NAMALWA (cell line): ENCODE measurements at places on chromosomes 5 and 9.

DNA sequence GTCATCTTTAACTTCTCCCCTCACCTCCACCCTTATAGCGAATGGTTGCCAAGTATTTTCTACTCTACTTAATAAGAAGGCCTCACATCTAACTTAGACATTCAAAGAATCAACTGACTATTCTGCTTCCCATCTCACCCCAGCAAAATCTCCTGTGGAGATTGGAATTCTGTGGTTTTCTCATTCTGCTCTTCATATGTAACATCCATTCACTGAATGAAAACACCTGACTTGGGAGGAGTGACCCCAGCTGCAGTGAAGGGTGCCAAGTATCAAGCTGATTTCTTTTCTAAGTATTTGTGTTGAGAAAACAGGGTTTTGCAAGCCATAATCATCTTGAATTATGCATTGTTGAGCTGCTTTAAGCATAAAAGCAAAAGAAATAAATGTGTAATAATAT lies 42.5 kb upstream of the TAF1L start:
- DNase-seq = no peak

DNA sequence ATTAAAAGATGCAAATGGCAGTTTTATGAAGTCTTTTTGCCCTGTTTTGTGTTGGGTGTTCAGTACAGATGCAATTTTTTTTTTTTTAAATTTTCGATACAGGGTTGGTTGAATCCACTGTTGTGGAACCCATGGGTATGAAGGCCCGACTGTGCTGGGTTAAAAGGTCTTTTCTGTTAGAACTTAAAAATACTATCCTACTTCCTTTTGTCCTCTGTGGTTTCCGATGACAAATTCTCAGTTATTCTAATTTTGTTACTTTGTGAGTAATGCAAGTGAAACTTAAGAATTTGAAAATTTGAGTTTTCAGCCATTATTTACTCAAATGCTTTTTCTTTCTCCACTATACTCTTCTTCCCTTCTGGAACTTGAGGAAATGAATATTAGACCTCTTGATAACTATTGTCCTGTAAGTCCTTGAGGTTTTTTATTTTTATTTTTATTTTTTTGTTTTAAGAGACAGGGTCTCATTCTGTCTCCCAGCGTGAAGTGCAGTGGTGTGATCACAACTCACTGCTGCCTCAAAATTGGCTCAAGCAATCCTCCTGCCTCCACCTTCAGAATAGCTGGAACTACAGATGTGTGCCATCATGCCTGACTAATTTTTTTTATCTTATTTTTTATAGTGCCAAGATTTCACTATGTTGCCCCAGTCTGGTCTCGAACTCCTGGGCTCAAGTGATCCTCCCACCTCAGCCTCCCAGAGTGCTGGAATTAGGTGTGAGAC lies 67.5 kb downstream of the ZCCHC7 start:
- DNase-seq = peak; percentile 67

- peak; percentile 6 for DNase-seq
Observed at GRCh38 chr5:165622864-165623536, 2117.6 kb downstream of the MAT2B start.

DNA sequence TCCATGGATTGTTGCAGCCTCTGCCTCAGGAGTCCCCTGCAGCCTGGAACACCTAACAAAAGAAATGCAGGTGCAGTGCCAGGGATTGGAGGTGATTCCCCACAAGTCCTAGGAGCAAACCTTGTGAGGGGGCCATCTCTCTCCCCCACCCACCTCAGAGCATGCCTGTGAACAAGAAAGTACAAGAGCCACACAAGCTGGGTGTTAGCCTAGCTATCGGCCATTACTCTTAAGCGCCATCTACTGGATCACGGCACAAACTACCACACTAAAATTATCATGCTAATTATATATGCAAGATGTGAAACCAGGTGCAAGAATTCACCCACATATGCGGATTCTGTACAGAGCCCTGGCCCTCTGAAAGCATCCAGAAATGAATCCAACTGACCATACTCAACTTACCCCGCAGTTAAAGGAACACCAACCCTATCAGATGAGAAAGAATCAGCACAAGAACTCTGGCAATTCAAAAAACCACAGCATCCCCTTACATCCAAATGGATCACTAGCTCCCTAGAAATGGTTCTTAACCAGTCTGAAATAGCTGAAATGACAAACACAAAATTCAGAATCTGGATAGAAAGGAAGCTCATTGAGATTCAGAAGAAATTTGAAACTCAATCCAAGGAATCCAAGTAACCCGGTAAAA lies 16.5 kb upstream of the PRSS3 start:
- peak; percentile 85 for DNase-seq

DNA sequence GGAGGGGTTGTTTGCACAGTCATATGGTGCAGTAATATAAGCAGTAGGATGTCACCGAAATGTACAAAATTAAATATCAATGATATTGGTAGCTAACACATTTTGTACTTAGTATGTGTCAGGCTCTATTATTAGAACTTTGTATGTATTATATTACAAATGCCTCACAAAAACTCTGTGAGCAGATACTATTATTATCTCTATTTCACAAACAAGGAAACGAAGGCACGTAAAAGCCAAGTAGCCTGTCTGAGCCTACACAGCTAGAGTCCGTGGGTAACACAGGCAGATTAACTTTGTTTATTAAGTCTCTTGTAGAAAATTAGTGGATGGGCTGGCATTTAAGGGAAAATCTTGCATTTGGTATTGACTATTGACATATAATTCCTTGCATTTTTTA lies 284.3 kb upstream of the DAB2 start:
- no peak for DNase-seq

GRCh38 chr5:19734776-19735175 lies 253.2 kb downstream of the CDH18 start:
- no peak for DNase-seq

GRCh38 chr9:5850724-5851122 lies 17.8 kb upstream of the ERMP1 start:
- no peak for DNase-seq

- DNase-seq = no peak
Observed at GRCh38 chr9:75148561-75148960, 60.2 kb downstream of the OSTF1 start.

DNA sequence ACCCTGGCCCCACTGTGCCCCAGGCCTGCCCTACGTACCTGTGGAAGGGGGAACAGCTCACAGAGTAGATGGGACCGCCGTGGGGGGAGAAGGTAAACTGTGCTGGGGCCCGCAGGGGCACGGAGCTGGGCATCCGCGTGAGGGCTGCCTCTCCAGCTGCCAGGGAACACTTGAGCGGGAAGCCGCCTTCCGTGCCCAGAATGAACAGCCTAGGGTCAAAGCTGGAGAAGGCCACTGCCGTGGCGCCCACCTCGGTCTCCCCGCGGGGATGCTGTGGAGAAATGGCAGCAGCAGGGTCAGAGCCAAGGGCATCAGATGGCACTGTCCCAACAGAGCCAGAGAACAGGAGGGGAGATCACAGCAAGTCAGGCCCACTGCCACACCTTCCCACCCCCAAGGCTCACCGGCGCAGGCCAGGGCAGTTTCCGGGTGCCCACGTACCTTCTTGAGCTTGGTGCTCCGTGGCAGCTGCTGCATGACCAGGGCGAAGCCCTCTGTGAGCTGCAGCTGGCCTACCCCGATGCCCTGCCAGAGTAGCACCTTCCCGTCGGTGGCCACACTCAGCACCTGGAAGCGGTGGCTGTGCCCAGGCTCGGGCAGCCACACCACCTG lies 21.9 kb downstream of the DYNC2I2 start:
- no peak for DNase-seq

DNA sequence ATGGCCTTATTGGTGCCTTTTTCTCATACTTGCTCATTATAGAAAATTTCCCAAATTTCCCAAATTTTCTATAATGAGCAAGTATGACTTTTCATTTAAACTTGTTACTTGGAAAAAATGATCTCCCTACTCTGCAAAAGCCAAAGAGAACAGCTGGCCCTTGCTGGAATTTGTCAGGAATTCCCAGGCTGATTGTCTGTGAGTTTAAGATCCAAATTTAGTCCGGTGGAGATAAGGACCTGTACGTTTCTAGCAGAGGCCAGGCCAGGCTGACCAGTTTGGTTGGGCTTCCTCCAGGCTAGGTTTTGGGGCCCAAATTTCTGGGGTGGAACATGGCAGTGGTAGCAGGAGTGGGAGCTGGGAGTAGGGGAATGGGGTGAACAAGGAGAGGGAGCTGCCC lies 51.9 kb downstream of the NEURL1B start:
- no peak for DNase-seq

GRCh38 chr9:134614256-134614655 lies 27.3 kb upstream of the COL5A1 start:
- no peak for DNase-seq

DNA sequence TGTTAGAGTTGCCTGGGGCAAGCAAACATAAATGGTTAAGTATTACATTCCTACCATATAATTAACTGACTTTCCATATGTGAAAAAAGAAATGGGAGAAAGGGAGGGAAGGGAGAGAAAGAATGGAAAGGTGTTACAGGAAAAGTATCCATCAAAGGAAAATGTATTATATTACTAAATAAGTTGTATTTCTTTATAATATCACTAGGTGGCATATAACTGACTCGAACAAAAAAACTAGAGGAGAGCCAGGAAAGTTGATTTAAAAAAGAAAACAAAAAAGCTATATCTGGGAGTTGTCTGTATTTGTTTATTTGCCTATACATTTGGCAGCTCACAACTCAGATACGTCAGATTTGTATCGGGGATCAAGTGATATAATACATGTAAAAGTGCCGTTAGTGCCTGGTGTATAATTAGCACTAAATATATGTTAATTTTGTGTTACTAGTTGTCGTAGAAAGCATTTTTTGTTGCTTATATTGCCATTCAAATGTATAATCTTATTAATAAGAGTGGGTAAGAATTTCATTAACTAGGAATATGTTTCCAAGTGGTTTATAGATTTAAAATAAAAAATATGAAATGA lies 59.6 kb upstream of the ADAMTS19 start:
- peak; percentile 15 for DNase-seq

DNA sequence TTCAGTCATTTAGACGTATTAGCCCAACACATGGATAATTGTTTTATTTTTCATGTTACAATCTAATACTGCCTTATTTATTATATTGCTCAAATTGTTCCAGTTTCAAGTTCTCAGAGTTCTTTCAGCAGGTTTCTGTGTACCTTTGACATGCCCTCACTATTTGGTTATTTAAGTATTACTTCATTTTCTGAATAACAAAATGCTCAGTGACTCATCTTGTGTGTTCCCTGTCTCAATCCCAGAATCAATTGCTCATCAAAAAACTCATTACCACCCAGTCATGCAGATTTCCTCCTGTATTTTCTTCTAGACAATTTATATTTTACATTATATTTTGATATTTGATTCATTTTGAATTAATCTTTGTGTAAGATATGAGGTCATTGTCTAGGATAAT lies 562.6 kb downstream of the ANXA1 start:
- no peak for DNase-seq

- DNase-seq = no peak
Observed at GRCh38 chr9:80305136-80305535, 733.4 kb downstream of the TLE4 start.

GRCh38 chr5:128965638-128966302 lies 482 bp downstream of the SLC27A6 start:
- no peak for DNase-seq

- DNase-seq = no peak
Observed at GRCh38 chr5:150559088-150559487, 51.2 kb downstream of the NDST1 start.

- DNase-seq = no peak
Observed at GRCh38 chr5:137594717-137595116, 95.6 kb upstream of the SPOCK1 start.

DNA sequence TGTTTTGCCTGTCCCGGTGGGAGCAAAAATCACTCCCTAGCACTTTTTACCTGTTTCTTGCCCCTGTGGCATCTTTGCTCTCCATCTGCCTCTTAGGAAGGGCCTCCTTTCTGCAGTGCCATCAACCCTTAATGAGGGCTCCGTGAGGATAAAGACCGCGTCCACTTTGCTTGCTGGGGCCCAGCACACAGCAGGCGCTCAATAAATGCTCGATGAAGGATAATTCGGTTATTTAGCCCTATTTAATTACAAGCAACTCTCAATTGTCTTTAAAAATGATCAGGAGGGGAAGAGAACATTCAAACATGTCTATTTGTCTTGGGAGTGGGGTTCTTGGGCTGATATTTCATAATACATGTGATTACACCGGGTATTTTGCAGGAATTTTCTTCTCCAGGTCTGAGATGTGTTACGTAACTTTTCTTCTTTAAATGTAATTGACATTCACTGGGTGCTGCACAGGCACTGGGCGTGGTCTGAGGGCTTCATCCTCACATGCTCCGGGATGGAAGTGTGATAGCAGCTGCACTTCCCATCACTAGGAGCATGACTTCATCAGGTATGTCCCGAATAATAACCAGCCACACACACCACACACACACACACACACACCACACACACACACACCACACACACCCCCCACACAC lies 19.8 kb upstream of the NTNG2 start:
- no peak for DNase-seq

DNA sequence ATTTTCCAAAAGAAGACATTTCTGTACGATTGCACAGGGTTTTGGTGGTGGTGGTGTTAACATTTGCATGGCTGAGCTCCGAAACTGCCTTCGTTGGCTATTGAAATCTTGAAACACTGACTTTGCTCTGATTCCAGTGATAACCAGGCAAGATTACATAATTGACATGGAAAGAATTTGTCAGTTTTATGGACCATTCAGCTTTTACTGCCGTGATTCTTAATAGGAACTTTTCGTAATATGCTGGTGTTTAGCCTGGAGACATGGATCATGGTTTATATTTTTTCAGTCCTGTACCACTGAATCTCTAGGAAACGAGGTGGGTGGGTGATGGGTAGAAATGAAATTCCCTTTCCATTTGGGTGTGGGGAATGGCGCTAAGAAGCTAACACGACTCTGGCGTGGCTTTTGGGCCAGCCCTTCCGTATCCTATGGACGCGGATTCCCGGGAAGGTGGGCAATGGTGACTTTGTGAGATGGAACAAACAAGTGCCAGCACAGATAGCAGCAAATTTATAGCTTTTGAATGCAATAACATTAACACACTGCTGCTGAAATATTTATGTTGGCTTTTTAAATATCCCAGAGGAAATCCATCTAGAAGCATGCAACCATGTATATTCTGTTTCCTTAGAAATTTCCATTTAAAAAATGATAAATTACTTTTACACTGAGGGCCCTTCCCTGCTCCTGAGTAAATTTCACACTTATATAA lies 36.8 kb downstream of the LIX1 start:
- DNase-seq = no peak

DNA sequence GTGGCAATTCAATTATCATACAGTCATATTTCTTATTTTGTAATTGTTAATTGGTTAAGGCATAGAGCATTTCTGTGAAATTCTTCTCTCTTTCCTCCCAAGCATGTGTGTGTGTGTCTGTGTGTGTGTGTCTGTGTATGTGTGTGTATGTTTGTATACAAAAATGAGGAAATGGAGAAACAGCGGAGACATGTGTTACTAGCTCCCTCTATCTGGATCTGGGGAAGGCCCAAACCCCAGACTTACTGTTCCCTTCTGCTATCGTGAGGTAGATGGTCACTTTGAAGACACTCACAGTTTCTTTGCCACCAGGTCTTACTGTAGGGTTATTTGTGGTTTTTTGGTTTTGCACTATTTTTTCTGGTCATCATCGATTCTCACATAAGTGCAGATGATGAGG lies 11.4 kb upstream of the C5orf63 start:
- DNase-seq = no peak
